ENCODE measurements at places on chromosomes 2 and 18. TPM values are rescaled to one million over a fixed set of nuclear protein-coding genes. Genes with fewer than 3 reads are reported as not detected.

CYS1 gene
- total RNA-seq = 1.3 TPM

OSBPL1A gene
- total RNA-seq = 49.7 TPM

MAPK4 gene
- 39.1 TPM for total RNA-seq

SDC1 gene
- not detected for total RNA-seq

NOSTRIN gene
- 10.2 TPM for total RNA-seq

- no peak for DNase-seq
Measured at GRCh38 chr2:150062416-150062815, 425.1 kb downstream of the RND3 start.

- no peak for DNase-seq
Measured at GRCh38 chr18:2442726-2443275, 128.5 kb downstream of the METTL4 start.

- DNase-seq = no peak
Measured at GRCh38 chr2:68776124-68776523, 41.5 kb downstream of the ARHGAP25 start.

- no peak for DNase-seq
Measured at GRCh38 chr2:80464275-80464674, 159.7 kb upstream of the LRRTM1 start.

DNA sequence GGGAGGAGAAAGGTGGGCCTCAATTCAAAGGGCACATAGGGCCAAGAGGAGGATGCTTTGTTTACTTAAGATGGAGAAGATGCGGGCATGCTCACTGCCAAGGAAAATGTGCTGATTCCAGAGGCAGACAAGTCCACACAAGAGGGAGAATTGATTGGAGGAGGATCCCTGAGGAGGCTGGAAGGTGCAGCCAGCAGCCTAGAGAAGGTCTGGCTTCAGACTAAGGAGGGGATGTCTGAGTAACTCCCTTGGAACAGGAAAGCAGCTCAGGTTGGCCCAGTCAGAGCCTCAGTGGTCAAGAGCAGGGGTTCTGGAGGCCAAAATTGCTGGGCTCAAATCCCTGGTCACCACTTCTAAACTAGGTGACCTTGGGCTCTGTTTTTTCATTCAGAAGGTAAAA lies 265.5 kb upstream of the NCKAP5 start:
- DNase-seq = no peak

GRCh38 chr2:218293715-218294429 lies 1.6 kb upstream of the TMBIM1 start:
- DNase-seq = no peak

Measured in heart left ventricle (tissue), 16 donors.